ENCODE measurements at places on chromosomes 6 and 20. TPM values are rescaled to one million over a fixed set of nuclear protein-coding genes. Genes with fewer than 3 reads are reported as not detected.

GRCh38 chr6:137416376-137417109 lies 77.7 kb downstream of the OLIG3 start:
- DNase-seq = peak; percentile 63

Gene SNAI1
- total RNA-seq = 1.7 TPM

Gene GPX5
- not detected for total RNA-seq

DNA sequence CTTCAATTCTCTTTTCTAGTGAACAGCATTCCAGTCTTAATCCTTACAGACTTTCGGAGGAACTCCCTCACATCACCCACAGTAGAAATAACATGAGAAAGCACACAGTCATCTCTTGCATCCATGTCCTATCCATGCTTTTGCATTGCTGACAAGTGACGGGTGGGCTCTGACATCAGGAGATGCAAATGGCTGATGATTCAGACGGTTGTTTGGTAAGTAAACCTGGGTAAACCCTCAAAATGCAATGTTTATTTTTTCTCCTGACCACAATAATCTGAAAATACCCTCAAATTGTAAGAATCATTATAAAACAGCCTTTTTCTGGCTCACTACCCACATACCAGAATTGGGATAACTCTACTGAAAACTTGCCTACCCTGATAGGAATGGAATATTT lies 792.0 kb downstream of the MAFB start:
- peak; percentile 78 for DNase-seq

DNA sequence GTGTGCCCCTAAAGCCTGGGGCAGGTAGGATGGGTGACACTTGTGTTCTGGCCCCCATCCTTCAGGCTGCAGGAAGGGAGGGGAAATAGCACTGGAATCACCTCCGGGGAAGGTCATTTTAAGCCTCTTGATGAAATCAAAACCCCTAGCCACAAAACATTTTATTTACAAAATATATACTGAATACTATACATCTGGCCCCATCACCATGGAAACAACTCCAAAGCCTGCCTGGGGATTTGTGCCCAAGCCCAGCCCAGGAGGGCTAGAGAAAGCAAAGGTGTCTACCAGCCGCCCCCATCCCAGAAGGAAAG lies 2.6 kb downstream of the SMIM29 start:
- no peak for DNase-seq

Gene DDX43
- total RNA-seq = not detected

GRCh38 chr20:38132910-38133501 lies 32.1 kb downstream of the TGM2 start:
- DNase-seq = no peak
